ENCODE measurements at places on chromosomes 5 and 9. TPM values are rescaled to one million over a fixed set of nuclear protein-coding genes. Genes with fewer than 3 reads are reported as not detected.

- no peak for DNase-seq
Observed at GRCh38 chr5:170448221-170448620, 55.6 kb upstream of the KCNIP1 start.

- DNase-seq: no peak
Observed at GRCh38 chr9:130411566-130411915, 33.2 kb upstream of the ASS1 start.

- no peak for DNase-seq
Observed at GRCh38 chr5:176425138-176425537, 8.8 kb upstream of the CLTB start.

DNA sequence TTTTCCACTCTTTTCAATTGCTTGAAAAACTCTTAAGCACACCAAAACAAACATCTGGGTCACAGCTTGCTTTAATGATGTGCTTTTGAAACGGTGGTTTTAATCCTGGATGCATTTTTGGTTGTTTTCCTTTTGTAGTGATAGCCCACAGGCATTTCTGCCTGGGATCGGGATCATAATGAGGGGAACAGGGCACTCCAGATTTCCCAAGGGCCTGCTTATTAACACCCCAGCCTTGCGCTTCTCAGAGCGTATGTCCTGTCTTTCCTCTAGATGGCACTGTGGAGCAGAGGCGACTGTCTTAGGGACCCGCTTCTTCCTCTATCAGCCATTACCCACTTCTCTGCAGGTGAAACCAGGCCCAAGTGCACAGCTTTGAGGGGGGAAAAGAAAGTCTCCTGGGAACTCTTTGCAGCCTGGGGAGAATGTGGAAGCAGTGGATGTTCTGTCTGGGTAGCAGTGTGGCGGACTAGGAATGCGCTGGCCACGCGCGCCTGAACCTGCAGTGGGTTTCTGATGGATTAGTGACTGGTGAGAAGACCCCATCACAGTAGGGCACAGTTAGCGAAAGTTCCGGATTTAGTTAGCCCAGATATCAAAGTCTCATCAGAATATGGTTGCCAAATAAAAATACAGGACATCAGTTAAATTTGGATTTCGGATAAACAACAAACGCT is 190.1 kb downstream of the GNA14 start:
- DNase-seq: no peak

DNA sequence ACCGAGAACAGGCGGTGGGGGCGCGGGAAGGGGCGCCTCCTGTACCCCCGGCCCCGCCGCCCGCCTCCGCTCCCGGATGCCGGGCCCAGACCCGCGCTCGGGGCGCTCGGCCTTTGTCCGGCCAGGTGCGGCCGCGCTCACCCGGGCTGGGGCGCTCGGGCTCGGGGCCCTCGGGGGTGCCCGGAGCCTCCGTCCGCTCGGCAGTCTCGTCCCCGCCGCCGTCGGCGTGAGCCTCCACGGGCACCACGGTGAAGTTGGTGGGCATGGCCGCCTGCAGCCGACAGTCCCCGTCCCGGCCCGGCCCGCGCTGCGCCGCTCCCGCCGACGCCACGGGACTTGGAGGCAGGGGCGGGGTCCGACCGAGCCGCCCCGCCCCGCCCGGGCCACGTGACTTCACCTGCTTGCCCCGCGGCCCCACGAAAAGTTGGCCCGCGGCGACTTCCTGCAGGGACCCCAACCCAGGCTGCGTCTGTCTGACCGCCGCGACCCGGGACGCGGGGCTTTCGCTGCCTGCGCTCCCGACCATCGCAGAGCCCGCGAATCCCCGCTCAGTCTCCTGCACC is at the start of gene SLC12A7:
TSS of gene SLC12A7 (minus strand) at position 337 of the 563 bp plus-strand sequence. CDS start at position 265, 72 bp downstream.
- DNase-seq: peak; percentile 83

- DNase-seq: no peak
Observed at GRCh38 chr5:1895739-1896420, 13.2 kb upstream of the IRX4 start.

DNA sequence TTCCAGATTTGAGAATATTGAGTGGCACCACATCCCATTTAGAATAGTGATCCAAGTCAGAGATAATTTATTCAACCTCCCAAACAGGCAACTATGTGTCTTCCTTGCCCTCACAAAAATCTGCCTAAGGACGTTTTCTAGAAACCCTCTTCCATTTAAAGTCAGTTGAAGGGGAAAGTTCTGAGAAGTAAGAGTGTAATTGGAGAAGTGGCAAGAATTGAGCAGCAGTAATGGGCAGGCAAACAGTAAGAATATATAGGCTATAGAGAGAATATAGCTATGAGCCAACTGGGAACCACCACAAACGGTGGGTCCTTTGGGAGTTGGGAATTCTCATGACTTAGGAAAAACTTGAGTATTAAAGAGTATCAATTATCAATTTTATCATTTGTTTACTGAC is 31.1 kb upstream of the CETN3 start:
- DNase-seq: no peak

DNA sequence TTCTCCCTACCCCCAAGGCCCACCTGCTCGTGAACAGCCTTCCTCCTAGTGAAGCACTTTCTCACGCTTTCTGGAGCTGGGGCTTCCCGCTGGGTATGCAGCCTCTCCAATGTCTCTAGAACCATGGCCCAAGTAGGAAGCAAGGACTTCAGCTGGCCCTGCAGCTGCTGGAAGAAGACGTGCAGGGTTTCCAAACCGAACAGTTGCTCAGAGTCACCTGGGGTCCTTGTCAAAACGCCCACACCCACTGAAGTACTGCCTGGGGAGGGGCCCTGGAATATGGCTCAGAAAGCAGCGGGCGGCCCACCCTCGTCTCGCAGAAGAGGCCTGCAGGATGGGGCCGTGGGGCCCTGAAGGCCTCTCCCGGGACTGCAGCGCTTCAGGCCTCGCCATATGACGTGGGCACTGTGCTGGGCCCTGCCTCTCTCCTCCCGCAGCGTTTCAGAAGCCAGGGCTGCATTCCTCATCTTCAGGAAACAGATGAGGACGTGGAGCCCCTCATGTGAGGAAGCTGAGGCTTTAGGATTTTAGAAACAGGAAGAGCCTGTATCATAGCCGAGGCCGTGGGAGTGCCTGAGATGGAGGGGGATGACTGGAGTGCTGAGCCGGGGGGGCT is 116.0 kb upstream of the LMX1B start:
- DNase-seq: no peak

- no peak for DNase-seq
Observed at GRCh38 chr9:98370976-98371315, 115.5 kb upstream of the TBC1D2 start.

- no peak for DNase-seq
Observed at GRCh38 chr9:135473972-135474543, 5.5 kb upstream of the PPP1R26 start.

DNA sequence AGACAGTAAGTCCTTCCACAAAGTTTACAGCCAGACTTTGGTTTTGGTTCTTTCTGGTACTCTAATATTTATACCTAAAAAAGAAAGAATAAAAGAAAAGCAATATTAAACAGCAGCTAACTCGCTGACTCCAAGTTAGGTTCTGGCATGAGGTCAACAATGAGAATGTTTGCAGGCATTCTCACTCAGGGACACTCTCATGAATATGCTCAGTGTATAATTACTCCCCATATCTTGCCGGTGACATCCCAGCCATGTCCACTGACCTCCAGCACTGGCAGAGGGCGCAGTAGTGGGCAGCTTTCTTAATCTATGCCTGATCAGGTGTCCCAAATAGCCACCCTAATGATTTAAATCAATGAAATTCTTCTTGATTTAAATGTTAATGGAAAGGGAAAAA is 151.5 kb downstream of the BNC2 start:
- DNase-seq: no peak

DNA sequence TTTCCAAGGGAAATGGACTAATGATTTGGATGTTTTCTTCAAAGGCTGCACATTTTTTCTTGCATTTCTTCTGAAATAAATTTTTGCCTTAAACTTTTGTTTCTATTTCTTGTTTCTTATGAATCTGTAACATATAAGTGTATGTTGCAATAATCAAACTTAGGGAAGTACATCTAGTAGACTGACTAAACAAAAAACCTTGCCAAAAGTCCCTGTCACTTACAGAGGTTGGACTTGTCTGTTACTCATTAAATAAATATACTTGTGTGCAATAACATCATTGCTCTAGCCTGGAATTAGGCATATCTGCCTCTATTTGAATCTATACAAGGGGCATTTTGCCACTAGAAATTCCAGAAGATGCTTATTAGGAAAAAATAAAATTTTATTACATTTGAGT is 56.6 kb downstream of the C6 start:
- no peak for DNase-seq

DNA sequence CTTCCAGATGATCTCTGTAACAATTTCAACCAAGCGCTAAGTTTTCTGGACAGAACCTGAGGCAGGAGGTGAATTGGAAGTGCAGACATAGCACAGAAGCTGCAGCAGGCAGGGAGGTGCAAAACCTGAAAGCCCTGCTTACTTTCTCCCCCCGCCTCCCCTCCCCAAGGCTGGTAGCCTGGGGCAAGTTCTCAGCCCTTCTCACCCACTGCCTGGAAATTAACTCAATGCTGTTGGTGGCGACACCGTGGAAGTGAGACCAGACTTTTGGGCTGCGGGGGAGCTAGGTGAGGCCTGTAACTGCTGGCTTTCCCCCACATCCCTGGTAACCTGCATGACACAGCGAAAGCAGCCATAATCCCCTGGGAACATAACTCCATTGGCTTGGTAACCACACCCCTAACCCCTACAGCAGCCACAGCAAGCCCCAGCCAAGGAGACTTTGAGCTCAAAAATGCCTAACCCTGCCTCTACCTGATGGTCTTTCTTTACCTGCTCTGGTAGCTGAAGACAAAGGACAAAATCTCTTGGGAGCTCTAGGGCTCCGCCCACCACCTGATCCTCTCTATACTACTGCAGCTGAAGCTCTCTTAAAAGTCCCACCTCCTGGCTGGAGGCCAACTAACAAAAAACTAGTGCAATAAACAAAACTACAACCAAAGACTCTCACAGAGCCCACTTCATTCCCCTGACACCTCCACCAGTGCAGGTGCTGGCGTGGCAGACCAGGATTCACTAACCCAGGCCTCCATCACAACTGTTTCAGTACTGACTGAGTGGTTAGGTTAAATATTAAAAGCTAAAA is 11.9 kb upstream of the OR13C8 start:
- no peak for DNase-seq

DNA sequence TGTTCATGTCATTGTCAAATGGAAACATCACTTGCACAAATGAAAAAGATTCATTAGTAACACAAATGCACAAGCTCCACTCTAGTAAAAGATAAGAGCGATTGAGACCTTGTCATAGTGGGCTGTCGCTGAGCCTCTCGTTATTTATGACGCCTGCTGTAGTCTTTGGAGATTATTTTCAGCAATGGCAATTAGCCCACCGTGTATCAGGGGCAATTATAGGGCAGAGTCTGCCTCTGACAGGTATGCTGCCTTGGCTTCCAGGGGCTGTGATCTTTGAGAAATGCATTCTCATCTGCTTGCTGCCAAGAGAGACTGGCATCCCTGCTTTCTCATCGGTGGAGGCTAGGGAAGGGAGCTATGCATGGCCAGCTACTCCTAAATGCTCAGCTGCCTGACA is 426.8 kb upstream of the CLINT1 start:
- no peak for DNase-seq

DNA sequence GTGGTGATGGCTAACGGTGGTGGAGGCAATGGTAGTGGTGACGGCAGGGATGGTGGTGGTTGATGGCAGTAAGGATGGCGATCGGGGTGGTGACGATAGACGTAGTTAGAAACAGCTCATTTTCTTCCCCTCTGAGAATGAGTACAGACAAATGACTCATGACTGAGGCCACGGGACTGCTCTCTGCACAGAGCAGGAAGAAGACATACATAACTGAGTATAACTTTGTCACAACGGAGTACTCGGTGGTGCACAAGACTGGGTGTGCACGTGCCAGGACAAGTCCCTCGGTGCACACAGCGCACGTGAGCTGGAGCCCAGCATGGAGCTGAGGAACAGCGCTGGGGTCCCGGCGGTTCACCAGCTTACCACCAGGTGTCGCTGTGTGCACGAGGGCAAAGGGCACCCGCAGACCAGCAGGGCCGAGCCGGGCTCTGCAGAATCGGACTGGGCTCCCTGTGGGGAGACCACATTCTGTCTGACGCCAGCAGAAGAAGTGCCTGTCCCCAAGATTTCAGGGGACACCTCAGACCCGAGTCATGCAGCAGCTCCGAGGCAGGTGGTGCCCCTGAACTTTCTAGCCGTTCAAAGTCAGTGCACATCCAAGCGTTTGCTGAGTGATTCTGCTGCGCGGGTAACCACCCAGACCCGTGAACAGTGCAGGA is 188.6 kb downstream of the FSTL4 start:
- peak; percentile 74 for DNase-seq

DNA sequence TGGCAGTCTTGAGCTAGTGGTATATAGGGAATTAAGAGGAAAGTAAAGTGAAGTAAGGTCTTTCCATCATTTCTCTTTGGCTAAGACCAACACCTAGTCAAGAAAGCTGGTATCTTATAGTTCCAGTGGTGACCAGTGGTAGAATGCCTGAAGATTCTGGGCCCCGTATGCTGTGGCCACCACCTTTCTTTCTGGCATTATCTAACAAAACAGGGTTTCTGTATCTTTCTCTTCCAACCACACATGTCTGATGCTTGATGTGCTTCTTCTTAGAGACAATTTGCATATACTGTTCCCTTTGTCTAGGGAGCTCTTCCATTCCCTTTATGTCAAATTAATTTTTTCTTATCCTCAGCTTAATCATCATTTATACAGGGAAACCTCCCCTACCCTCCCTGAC is 109.9 kb upstream of the SSBP2 start:
- no peak for DNase-seq

- no peak for DNase-seq
Observed at GRCh38 chr9:117771136-117771535, 66.9 kb downstream of the TLR4 start.

- DNase-seq: peak; percentile 87
Observed at GRCh38 chr5:149320791-149321330, 24.4 kb upstream of the GRPEL2 start.

DNA sequence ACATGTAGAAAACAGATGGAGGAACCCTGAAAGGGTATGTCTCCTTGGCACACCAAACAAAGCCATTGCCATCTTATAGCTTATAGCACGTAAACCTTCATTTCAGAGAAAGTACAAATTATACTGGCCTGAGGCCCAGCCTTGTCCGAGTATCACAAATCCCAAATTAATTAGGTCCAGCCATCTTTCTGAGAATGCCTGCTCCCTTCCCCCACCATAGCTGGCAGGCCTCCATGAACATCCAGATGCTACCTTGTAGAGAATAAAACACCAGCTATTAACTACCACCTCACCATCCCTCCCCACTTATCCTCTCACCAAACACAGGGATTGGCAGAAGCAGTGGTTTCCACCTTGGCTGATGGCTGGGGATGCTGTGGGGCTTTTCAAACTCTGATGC is 224.0 kb downstream of the SPOCK1 start:
- DNase-seq: no peak

- DNase-seq: no peak
Observed at GRCh38 chr9:125771037-125771436, 23.9 kb downstream of the PBX3 start.

- DNase-seq: no peak
Observed at GRCh38 chr5:82363524-82363923, 85.4 kb upstream of the RPS23 start.

GRCh38 chr5:146399481-146399880 is 47.7 kb upstream of the TCERG1 start:
- no peak for DNase-seq

ADAMTS19 gene
- total RNA-seq: 0.23 TPM

ADGRV1 gene
- total RNA-seq: 9.3 TPM

SLC24A2 gene
- not detected for total RNA-seq

WNT8A gene
- not detected for total RNA-seq

FOXD1 gene
- not detected for total RNA-seq

MEIKIN gene
- not detected for total RNA-seq

SYNPO gene
- 51.7 TPM for total RNA-seq

ANKRD55 gene
- total RNA-seq: 0.75 TPM

CCDC171 gene
- 0.45 TPM for total RNA-seq

ANKRD33B gene
- 0.45 TPM for total RNA-seq

PCA3 gene
- total RNA-seq: 0.60 TPM

ARPC5L gene
- total RNA-seq: 16.4 TPM

AP3S1 gene
- total RNA-seq: 36.6 TPM

All from left lobe of liver (tissue), 2 donors.